ENCODE measurements at places on chromosomes 13 and 19. TPM values are rescaled to one million over a fixed set of nuclear protein-coding genes. Genes with fewer than 3 reads are reported as not detected.

PRODH2 gene
- not detected for total RNA-seq

GRCh38 chr13:100773923-100774663 is 99.5 kb upstream of the TMTC4 start:
- DNase-seq: no peak

TEX29 gene
- total RNA-seq: 0.67 TPM

LRRC25 gene
- total RNA-seq: not detected

SLC25A41 gene
- not detected for total RNA-seq

PLIN4 gene
- total RNA-seq: 0.05 TPM

SNAPC2 gene
- 18.2 TPM for total RNA-seq

FGF14 gene
- total RNA-seq: not detected

DNA sequence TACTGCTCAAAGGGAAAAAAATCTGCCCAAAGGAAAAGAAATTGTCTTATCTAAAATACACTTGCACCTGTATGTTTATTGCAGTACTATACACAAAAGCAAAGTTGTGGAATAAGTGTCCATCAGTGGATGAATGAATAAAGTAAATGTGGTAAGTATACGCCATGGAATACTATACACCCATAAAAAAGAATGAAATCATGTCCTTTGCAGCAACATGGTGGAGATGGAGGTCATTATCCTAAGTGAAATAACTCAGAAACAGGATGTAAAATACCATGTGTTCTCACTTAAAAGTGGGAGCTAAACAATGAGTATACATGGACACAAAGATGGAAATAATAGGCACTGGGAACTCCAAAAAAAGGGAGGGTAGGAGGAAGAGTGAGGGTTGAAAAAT is 3.8 kb upstream of the MUC16 start:
- no peak for DNase-seq

DNA sequence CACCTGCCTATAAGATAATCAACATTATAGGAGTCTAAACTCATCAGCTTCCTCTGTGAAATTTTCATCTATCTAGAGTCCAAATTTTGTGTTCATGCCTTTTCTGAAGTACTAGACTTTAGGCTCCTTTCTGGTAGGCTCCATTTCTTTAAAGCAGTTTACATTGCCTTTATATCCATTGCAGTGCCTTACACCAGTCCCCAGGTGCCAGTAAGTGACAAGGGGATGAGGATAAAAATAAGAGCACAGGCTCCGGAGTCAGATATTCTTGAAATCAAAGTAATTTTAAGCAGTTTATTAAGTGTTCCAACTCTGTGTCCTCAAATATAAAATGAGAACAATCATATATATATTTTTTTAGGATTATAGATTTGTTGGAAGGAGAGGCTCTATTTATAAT is 10.6 kb upstream of the CYSLTR2 start:
- no peak for DNase-seq

GRCh38 chr19:47027586-47028088 is 8.0 kb downstream of the NPAS1 start:
- no peak for DNase-seq

PSPN gene
- 1.4 TPM for total RNA-seq

DNA sequence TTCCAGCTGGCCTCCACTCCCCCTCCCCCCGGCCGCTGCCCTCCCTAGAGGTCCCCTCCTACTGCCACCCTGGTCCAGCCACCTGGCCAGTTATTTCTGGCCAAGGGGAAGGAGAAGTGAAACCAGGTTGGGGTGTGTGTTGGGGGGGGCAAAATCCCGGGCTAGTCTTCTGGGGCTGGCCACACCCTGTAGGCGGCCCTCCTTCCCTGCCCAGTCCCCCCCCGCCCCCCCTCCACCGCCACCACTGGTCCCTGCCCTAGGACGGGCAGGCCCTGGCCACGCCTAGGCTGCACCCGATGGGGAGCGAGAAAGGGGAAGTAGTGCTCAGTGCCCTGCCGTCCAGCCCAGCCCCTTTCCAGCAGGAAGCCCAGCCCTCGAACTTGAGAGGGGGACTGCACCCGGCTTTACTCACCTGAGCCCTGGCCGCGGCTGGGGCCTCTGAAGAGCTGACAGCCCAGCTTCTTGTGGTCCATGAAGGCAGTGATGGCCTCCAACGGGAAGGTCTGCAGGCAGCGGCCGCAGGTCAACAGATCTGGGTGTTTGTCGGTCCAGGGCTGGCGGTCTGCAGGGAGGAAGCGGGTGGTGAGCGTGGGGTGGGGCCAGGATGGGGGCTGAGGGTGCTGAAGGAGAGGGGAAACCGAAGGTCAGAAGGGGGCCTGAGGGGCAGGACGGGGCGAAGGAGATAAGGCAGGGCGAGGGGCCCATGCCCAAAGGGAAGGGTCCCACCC is 813 bp downstream of the ZNF296 start:
- DNase-seq: peak; percentile 60

DNA sequence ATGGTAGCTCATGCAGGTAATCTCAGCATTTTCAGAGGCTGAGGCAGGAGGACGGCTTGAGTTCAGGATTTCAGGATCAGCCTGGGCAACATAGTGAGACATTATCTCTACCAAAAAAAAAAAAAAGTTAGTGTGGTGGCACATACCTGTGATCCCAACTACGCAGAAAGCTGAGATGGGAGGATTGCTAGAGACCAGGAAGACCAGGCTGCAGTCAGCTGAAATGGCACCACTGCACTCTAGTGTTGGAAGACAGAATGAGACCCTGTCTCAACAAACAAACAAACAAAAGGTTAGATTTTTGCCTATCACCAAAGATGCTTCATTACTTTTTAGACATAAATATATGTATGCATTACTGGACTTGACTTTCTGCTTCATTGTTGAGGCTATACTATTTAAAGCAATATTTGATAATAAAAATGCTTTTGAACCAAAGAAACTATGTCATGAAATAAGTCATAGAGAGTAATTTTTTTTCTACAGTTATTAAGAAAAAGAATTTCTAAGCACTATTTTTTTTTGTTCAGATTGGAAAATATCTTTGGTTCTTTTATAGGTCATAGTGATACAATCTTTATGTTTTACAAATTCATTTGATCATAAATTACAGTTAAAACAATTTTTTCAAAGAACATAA is 1180.1 kb upstream of the ATXN8OS start:
- DNase-seq: no peak

GRCh38 chr13:112703449-112704284 is 13.8 kb downstream of the ATP11A start:
- no peak for DNase-seq
